ENCODE measurements at places on chromosomes 5 and 9. TPM values are rescaled to one million over a fixed set of nuclear protein-coding genes. Genes with fewer than 3 reads are reported as not detected.

DNA sequence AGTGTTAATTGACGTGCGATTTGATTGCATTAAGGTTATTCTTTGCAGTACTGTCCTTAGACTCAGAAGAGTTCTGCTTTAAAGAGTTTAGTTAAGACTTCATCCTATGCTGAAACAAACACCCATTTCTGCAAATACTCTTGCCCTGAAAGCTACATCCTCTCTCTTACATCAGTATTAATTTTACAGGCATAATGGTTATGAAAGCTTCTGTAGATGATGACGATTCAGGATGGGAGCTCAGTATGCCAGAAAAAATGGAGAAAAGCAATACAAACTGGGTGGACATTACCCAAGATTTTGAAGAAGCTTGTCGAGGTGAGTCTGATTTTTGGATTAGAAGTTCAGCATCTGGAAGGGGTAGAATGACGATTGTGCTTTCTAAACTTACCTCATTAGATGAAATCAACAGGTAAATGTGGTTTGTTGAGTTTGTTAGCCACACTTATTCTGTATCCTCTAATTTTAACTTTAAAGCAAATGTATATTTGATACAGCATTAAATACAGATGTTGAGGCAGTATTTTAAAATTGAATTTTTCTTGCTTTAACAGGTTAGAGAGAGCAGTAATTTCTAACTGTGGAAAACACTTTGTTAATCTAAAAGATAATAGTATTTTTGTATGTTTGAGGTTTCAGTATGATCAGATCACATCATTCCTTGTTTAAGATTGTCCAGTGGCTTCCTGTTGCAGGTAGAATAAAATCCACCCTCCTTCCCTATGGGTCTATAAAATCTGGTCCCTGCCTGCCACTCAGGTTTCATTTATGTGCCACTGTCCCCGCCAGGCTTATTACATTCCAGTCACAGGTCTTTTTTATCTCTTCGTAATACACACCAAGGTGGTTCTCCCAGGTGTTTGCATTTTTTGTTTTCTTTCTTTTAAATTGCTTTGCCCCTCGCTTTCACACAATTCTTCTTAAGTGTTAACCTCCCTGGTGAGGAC, 1.3 kb downstream of the NAA35 start:
- DNase-seq = no peak
- peak overlapping the region; percentile 95 for H3K4me3 ChIP-seq
- H3K27ac ChIP-seq = peak overlapping the region; percentile 97
- peaks cover 35% of the 10 kb centered on the region for H3K4me1 ChIP-seq
- H3K36me3 ChIP-seq = peaks cover 5% of the 10 kb centered on the region

GRCh38 chr5:122321921-122322320, 9.9 kb downstream of the SNCAIP start:
- no peaks in the 10 kb centered on the region for H3K27me3 ChIP-seq
- H3K4me3 ChIP-seq = no peak overlapping the region
- no peaks in the 10 kb centered on the region for H3K4me1 ChIP-seq
- H3K36me3 ChIP-seq = no peaks in the 10 kb centered on the region
- no peak for DNase-seq
- H3K27ac ChIP-seq = no peak overlapping the region

- H3K27ac ChIP-seq = no peak overlapping the region
- no peak overlapping the region for H3K4me3 ChIP-seq
- no peaks in the 10 kb centered on the region for H3K4me1 ChIP-seq
- no peaks in the 10 kb centered on the region for H3K27me3 ChIP-seq
- no peak for DNase-seq
Observed at GRCh38 chr9:8256880-8257279, 457.3 kb upstream of the DMAC1 start.

DNA sequence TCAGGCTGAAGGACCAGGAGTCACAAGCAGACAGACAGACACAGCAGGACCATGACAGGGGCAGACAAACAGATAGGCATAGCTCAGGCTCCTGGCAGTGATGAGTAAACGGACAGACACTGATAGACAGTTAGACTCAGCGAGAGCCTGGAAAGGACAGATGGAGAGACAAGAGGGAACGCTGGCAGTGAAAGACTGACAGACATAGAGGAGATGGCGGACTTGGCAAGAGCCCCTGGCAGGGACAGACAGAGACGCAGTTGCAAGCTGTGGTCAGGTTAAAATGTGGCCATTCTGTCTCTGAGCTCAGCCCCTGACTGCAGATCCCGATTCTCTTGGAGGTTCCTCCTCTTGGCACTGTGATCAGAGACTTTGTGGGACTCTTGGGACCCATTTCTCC, 13.6 kb downstream of the CSF2 start:
- H3K27me3 ChIP-seq = no peaks in the 10 kb centered on the region
- H3K27ac ChIP-seq = no peak overlapping the region
- DNase-seq = no peak
- no peak overlapping the region for H3K4me3 ChIP-seq

DNA sequence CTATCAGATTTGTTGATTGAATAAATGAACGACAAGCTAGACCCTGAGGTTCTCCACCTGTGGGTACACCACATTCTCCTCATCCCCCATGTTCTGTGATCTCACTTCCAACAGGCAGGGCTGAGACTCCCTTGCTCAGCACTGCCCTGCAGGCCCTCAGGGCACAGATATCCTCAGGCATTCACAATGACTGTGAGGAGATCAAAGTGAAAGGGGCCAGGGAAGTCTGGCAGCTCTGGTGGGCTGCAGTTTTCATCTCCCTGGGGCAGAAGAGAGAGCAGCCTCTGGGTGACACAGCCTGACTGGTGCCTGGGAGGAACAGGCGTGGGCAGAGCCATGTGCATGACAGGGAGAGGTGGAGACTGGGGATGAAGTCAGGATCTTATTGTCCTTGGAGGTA, 142.4 kb upstream of the C9orf72 start:
- no peak overlapping the region for H3K4me3 ChIP-seq
- H3K27ac ChIP-seq = no peak overlapping the region
- H3K4me1 ChIP-seq = no peaks in the 10 kb centered on the region

Gene ADAMTS6
- 2.2 TPM for total RNA-seq

Gene GLT6D1
- total RNA-seq = not detected

GRCh38 chr5:43875741-43876140, 272.8 kb downstream of the NNT start:
- H3K27me3 ChIP-seq = no peaks in the 10 kb centered on the region
- H3K4me3 ChIP-seq = no peak overlapping the region
- peaks cover 3% of the 10 kb centered on the region for H3K4me1 ChIP-seq
- no peak overlapping the region for H3K27ac ChIP-seq
- no peak for DNase-seq

DNA sequence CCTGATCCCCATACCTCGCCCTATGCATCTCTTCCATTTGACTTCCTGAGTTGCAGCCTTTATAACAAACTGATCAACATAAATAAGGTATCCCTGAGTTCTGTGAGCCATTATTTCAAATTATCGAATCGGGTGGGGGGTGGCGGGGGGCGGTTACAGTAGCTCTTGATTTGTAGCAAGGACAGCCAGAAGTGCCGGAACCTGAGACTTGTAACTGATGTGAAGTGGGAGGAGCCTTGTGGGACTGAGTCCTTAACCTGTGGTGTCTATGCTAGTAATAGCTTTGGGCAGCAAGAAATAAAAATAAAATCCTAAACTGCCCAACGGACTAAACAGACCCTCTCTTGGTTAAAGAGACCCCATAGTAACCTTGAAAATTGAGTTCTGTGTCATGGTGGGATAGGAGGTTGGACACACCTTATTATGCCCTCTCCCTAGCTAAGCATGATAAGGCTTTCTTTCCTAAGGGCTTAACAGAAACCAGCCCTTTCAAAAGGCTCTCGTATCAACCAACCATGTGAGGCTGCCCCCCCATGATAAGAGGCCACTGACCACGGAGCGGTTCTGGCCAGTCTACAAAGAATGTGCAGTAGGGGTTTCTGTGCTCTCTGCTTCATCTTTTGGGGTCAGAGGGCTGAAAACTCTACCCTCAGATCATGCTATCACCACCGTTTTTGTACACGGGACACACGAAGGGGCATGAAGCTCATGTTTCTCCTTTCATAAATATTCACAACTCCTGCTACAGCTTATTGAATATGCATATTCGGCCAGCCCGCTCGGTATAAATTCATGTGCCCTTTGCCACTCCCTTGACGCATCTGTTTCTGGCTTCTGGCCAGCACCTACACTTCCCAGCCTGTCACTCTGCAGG, 39.5 kb upstream of the IQGAP2 start:
- no peak for DNase-seq
- H3K27me3 ChIP-seq = no peaks in the 10 kb centered on the region
- no peak overlapping the region for H3K4me3 ChIP-seq
- no peak overlapping the region for H3K27ac ChIP-seq

DNA sequence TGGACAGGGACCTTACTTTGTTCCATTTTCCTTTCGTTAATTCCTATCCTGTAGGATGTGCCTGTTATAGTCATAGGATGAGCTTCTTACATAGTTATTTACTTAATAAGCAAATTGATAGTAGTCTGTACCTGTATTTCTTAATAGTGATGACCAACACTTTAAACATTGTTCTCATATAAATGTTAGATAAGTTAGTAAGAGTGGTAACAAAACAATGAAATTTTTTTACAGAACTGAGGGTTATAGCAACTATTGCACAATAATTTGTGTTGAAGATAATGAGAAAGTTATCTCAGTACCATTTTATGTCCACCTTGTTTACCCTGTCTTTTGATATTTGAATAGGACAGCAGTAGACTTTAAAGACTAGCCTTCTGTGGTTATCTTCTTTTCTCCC, 162.9 kb upstream of the ELL2 start:
- no peak overlapping the region for H3K4me3 ChIP-seq
- peaks cover 14% of the 10 kb centered on the region for H3K4me1 ChIP-seq

DNA sequence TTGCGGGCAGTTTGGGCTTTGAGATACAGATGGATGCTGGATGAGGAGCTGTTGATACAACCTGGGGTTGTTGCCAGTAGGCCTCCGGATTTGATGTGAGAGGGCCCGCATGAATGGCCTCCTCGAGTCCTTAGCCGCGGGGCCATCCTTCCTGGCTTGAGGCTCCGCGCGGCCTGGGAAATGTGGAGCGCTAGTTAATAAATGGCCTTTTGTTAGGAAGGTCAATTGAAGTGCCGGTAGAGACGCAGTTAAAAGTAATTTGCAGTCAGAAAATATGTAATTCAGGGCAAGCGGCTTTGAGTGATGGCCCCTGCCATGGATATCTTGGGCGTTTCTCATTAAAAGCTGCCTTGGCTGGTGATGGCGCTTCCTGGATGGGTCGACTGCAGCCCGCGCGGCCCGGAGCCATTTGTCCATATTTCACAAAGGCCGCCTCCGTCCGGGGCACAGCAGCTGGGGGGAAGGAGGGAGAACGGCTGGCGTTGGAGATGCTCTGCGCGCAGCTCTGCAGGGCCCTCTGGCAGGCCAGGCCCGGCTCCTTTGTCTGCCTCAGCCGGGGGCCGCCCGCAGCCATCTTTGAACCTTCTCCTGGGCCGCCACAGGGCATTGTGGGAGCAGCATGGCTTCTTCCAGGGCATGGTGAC, 11.2 kb downstream of the MVB12B start:
- no peak overlapping the region for H3K4me3 ChIP-seq
- H3K36me3 ChIP-seq = peaks cover 18% of the 10 kb centered on the region
- H3K4me1 ChIP-seq = peaks cover 29% of the 10 kb centered on the region
- peak; percentile 47 for DNase-seq
- no peaks in the 10 kb centered on the region for H3K27me3 ChIP-seq

Gene ARHGEF39
- not detected for total RNA-seq

Gene SPATA31A3
- total RNA-seq = not detected

DNA sequence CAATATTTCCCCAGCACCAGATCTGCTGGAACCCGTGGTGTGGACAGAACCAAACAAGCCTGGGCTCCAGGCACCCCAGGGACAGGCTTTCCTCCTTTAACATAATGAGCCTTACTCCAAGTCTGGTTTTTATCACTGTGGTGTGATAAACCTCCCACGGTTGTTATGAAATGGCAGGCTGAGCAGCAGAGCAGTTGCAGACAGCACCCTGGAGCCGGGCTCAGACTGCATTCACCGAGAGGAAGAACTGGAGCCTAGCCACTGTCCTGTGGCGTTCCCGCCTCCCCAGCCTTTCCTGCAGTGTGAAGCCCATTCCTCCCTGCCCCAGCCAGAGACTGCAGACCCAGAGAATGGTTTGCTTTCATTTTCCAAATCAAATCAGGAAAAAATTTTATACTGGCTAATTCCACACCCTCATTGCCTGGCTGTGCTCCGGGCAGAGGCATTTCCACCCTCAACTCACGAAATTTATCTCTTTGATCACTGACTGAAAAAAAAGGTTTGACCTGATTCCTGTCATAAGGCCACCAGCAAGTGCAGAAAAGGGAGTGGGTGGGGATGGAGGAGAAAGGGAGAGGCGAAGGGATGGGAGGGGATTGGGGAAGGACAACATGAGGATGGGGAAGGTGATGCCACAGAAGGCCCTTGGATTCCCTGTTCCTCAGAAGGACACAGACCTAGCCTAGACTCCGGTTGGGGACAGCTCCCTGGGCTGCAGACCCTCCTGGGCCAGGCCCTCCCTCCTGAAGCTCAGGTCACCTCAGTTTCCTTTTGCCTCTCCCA, 18.9 kb downstream of the IPPK start:
- H3K4me1 ChIP-seq = peaks cover 34% of the 10 kb centered on the region
- peak overlapping the region; percentile 37 for H3K27ac ChIP-seq
- no peaks in the 10 kb centered on the region for H3K27me3 ChIP-seq
- DNase-seq = no peak
- H3K4me3 ChIP-seq = no peak overlapping the region
- peaks cover 45% of the 10 kb centered on the region for H3K36me3 ChIP-seq

Gene MYMK
- total RNA-seq = not detected

- H3K4me3 ChIP-seq = no peak overlapping the region
- no peak for DNase-seq
- no peaks in the 10 kb centered on the region for H3K27me3 ChIP-seq
- no peaks in the 10 kb centered on the region for H3K36me3 ChIP-seq
Observed at GRCh38 chr5:57280853-57281252, 107.0 kb downstream of the GPBP1 start.

Gene IQGAP2
- total RNA-seq = 12.3 TPM

- no peaks in the 10 kb centered on the region for H3K36me3 ChIP-seq
- no peak overlapping the region for H3K4me3 ChIP-seq
- H3K27ac ChIP-seq = no peak overlapping the region
- H3K27me3 ChIP-seq = no peaks in the 10 kb centered on the region
Observed at GRCh38 chr5:38666668-38667498, 110.4 kb upstream of the LIFR start.

DNA sequence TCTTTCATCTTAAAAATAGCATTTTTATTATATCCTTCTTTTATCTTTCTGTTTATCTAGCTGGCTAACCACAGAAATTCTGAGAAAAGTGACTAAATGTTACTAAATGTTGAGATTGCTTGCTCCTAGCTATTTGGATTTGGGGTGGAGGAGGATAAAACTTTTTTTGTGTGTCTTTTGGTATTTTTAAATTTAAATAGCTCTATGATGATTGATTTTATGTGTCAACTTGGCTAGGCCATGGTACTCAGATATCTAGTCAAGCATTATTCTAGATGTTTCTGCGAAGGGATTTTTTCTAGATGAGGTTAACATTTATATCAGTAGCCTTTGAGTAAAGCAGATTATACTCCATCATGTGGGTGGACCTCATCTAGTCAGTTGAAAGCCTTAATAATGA, 75.0 kb downstream of the GCNT1 start:
- no peak overlapping the region for H3K4me3 ChIP-seq
- peaks cover 13% of the 10 kb centered on the region for H3K4me1 ChIP-seq
- no peak for DNase-seq
- H3K36me3 ChIP-seq = no peaks in the 10 kb centered on the region

GRCh38 chr5:107389130-107389774, 281.5 kb downstream of the EFNA5 start:
- H3K36me3 ChIP-seq = no peaks in the 10 kb centered on the region
- H3K27ac ChIP-seq = peak overlapping the region; percentile 48
- DNase-seq = no peak
- H3K4me3 ChIP-seq = no peak overlapping the region
- H3K4me1 ChIP-seq = no peaks in the 10 kb centered on the region
- H3K27me3 ChIP-seq = no peaks in the 10 kb centered on the region

GRCh38 chr9:131323629-131324028, 34.1 kb downstream of the PLPP7 start:
- H3K36me3 ChIP-seq = no peaks in the 10 kb centered on the region
- H3K4me1 ChIP-seq = peaks cover 24% of the 10 kb centered on the region
- no peaks in the 10 kb centered on the region for H3K27me3 ChIP-seq
- no peak overlapping the region for H3K4me3 ChIP-seq

Gene SAXO1
- not detected for total RNA-seq
